ENCODE measurements at places on chromosomes 2 and 18.
A peak's percentile ranks its signal among the peaks of the same experiment; 100 is the strongest.

DNA sequence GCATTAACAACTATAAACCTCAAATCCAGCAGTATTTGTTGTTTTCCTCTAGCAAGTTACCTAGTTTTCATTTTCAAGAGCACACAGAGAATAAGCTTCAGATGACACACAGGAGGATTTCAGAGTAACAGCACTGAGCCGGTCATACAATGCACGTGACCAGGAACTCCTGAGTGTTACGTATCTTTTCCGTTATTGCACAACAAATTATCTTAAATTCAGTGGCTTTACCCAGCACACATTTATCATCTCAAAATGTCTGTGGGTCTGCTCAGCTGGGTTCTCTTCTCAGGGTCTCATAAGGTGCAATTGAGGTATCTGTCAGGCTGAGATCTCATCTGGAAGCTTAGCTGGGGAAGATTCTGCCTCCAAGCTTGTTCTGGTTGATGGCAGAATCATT, 379.5 kb upstream of the KLHL29 start:
- no peak for DNase-seq

DNA sequence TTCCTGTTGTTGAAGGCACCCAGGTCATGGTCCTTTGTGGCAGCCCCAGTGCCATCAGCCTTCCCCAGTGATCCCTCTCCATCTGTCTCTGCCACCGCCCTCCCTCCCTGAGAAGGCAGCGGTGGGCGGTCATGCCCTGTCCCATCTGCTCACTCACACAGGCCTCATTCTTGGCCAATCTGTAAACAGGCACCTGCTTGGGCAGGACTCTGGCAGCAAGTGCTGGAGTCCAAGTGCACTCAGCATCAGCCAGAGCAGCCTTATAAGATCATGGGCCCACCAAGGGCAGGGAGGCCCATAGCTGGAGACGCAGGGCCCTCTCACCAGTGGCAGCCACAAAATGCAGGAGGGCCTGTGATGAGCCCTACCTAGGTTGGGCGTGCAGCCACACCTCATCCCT, 140.9 kb downstream of the TWIST2 start:
- no peak for DNase-seq

DNA sequence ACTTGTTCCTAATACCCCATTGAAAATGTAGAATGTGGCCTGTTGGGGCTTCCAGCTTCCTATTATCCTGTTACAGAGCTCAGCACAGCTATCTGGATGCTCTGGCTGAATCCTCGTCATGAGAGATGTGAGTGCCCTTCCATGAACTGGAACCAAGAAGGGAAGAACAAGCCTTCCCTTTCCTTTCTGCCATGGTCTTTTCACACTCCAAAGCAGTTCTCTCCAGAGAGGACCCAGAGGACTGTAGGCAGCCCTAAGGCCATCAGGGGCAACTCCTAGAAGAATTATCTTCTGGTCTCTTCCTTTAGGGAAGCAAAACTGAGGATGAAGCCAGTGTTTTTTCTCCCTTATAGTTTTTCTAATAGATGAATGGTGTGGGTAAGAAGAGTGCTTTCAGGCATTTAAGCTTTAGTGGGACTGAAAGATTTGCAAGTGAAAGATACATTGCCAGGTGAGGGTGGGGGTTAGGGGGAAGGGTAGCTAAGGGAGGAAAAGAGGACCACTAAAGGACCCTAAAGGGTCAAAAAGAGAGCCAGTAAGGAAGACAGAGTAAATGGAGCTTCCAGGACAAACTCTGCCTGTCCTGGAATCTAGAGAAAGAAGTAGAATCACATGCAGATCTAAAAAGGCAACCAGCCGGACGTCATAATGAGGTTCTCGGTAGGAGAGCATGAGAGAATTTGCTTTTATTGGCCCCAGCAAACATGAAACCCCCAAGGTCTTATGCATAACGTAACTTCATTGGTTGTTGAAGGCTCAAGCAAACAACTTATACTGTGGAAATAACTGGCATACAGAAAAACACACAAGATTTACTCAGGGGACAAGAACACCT, 12.4 kb upstream of the XPO1 start:
- DNase-seq, result no peak

GRCh38 chr2:54360055-54360792, 95.9 kb upstream of the SPTBN1 start:
- peak; percentile 5 for DNase-seq

GRCh38 chr18:63315131-63315662, 4.4 kb downstream of the BCL2 start:
- DNase-seq, result peak; percentile 57

DNA sequence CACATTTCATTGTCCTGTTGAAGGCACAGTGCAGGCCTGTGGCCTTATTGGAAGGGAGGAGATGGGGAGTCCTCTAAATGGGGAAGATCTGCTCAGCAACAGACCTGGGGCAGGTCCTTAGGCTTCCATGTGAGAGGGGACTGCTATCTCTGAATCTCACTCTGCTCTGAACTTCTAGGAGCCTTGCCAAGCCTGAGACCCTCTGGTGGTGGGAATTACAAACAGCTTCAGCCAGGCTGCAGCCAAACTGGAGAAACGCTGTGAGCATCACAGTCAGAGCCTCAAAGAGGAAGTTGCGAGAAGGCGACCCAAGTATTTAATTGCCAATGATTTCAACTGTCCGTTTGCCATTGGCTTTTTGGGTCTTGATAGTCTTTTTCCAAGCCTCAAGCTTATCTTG, 66.8 kb upstream of the MC2R start:
- DNase-seq, result no peak

GRCh38 chr2:19046986-19047780, 311.2 kb downstream of the OSR1 start:
- DNase-seq, result no peak

- no peak for DNase-seq
Observed at GRCh38 chr2:128554151-128554769, 235.6 kb upstream of the HS6ST1 start.

- no peak for DNase-seq
Observed at GRCh38 chr18:40606996-40607395, 1348.0 kb upstream of the PIK3C3 start.

- no peak for DNase-seq
Observed at GRCh38 chr2:76667821-76668271, 854.3 kb downstream of the LRRTM4 start.

- no peak for DNase-seq
Observed at GRCh38 chr18:43692099-43692690, 414.9 kb upstream of the SYT4 start.

DNA sequence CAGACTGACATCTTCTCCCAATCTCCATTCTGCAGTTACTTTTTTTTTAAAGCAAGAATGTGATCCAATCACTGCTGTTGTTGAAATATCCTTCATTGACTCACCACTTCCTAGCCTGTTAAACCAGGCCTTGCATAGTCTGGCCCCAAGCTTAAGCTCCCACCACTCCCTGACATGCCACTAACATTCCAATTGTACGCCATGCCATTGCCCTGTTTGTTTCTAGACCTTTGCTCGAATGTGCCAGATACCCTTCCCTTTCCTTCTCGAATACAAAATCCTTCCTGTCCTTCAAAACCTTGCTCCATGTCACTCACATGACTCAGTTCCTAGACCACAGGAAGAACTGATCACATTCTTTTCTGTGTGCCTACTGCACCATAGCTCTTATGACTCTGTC, 224.2 kb downstream of the CYRIA start:
- DNase-seq, result no peak

- DNase-seq, result peak; percentile 8
Observed at GRCh38 chr2:30768708-30769480, 38.4 kb downstream of the CAPN13 start.

GRCh38 chr2:15053542-15053941, 421.0 kb downstream of the LRATD1 start:
- DNase-seq, result no peak

GRCh38 chr2:143901185-143901842, 618.6 kb downstream of the ZEB2 start:
- no peak for DNase-seq

DNA sequence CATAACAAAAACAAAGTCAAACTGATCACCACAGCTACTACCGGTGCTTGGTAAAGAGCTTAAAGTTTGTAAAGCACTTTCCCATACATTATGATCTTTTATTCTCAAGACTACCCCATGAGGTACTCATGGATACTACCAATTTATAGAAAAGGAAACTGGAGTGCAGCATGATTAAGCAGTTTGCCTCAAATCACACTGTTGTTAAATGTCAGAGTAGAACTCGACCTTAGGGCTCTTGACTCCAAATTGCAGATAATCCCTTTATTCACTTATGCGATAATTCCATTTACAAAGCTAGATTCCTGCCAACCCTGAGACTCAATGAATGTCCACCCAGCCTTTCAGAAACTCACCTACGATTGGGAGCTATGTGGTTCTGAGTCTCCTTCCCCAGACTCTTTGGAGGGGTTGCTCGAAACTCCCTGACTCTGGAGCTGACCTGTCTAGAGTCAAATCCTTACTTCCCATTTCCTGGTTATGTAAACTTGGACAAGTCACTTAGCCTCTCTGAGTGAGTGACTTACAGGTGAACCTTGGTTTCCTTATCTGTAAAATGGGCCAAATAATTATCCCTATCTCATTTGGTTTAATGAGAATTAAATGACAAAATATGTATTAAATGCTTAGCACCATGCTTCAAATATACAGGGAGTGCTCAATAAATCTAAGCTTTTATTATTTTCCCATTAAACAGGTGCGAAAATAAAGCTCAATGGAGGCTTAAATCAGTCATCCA, 47.4 kb downstream of the PSD4 start:
- DNase-seq, result no peak

DNA sequence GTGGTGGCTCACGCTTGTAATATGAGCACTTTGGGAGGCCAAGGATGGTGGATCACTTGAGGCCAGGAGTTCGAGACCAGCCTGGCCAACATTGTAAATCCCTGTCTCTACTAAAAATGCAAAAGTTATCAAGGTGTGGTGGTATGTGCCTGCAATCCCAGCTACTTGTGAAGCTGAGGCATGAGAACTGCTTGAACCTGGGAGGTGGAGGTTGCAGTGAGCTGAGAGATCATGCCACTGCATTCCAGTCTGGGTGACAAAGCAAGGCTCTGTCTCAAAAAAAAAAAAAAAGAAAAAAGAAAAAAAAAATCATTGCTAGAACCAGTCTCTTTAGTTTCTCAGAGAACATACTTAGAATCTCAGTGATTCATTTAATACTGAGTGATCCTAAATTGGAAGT, 217.1 kb downstream of the DYM start:
- DNase-seq, result no peak

DNA sequence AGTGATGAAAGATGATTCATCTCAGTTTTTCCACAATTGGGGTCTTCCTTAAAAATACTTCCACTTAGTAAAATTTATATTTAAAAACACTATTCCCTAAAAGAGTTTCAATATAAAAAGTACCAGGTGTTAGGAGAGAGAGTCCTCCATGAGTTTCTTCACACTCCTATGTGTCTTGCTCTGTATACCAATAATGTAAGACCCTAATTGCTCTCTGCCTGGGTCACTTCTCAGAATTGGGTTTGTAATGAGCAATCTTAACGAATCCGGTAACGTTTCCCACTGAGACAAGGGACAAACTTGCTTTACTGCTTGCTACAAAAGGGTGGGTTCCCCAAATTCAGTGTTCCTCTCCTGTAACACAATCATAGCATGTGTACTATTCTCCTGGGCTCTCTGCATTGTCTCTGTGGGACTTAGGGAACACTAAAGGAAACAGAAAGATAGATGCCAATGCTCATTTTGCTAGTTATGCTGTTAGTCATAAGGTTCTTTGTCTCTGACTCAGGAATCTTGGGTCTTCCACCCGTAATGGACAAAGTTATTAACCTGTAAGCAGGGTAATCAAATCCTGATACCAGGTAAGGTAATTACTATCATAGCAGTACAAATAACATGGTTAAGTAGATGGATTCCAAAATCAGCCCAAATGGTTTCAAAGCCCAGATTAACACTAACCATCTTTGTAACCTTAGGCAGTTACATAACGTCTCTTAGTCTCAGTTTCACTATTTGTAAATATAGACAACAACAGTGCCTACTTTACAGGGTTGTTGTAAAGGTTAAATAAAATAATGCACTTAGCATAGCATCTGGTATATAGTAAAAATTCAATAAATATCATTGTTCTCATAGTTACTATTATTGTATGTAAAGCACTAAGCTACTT, 46.3 kb downstream of the ITSN2 start:
- DNase-seq, result no peak

GRCh38 chr18:27843783-27844777, 332.9 kb downstream of the CDH2 start:
- no peak for DNase-seq

DNA sequence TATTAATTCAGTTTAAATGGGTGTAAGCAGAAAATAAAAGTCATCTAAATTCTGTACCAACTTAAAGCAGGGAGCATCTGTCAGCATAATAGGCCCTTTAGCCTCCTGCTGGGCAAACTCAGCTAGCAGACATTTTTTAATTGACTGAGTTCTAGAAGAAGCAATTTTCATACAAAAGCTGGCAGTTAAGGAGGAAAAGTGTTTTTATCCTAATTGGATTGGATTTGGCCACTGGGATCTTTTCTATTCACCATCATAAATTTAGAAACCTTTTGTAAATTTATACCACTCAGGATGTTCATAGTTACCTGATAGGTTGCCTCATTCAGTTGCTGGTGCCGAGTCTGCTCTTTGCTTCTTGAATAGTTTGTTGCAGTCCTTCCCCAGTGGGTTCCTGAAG, 262.7 kb upstream of the FSIP2 start:
- DNase-seq, result no peak
